NCI-H1930 (cell line): ENCODE measurements at places on chromosomes 1 and 21.

DNA sequence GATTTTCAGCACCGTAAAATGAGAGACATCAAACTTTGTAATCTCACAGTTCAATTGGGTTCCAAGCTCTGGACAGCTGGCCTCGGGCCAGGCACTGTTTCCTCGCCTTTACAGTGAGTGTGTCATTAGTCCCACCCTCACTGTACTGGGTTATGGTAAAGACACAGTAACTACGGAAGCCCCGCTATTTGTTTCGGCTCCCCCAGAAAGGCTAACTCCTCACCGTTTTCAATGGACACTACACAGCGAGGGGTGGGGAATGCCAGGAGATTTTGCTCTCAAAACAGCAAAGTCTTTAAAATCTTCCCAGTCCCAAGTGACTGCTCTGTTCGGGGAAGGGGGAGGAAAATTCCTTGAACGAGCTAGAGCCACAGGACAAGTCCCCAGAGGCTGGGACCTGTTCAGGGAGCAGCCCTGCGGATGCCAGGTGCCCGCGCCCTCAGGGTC, 757 bp upstream of the SPSB1 start:
- DNase-seq, result no peak

- DNase-seq, result no peak
Measured at GRCh38 chr21:45739218-45740087, 95.9 kb downstream of the PCBP3 start.

GRCh38 chr21:28196981-28197380, 795.7 kb downstream of the LTN1 start:
- DNase-seq, result no peak

DNA sequence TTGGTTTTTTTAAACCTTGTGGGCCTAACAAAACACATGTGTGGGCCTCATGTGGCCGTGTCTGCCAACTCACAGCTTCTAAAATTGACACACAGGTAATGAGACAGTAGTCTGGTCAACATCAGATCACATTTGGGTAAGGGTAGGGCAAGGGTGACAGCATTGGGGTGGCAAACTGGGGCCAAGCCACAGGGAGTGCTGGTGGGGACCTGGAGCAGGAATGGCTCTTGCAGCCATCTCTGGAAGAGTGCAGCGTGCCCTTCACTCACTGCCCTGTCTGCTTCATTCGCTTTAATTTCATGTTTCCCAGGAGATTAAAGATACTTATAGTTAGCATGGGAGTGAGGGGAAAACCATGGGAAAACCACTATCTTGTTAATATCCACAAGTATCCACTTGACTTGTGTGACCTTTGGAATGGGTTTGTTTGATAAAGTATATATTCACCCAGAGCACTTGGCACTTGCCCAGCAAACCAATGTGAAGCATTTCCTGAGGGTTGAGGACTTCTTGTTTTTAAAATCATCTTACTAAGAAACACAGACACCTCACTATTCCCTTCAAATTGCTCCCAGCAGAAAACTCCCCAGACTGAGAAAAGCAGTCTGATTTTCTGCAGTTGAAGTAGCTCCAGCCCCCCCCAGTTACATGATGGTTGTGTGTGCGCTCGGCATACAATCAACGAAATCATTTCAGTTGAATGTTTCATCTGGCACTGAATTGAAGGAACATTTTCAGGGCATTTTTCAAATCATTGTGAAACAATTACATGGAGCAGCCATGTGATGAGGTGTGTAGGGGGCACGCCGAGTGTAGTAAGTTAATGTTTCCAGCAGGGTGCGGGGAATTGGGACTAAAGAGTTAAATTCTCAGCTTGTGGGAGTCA, 175.7 kb downstream of the VPS13D start:
- DNase-seq, result no peak

- no peak for DNase-seq
Measured at GRCh38 chr1:116836099-116836498, 73.6 kb upstream of the PTGFRN start.

DNA sequence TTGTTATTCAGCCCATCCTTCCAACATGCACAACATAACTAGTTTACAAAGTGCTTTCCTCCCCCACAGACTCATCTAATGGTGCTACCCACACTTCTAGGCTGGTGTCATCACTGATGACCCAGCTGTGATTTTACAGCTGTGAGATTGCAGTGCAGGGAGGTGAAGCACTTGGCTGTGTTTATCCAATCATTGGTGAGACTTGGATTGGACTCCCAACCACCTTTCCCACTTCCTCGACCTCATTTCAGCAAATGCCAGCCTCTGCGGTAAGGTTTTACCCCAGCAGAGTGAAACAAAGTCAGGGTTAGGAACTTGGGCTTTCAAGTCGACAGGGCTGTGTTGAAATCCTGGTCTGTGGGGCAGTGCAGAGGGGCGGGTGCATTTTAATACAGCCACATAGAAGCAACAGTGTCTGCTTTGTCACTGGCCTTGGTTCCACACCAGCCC, 22.1 kb downstream of the ECHDC2 start:
- no peak for DNase-seq

- DNase-seq, result no peak
Measured at GRCh38 chr1:53465023-53465957, 6.1 kb downstream of the DMRTB1 start.

- no peak for DNase-seq
Measured at GRCh38 chr1:65079941-65080340, 68.1 kb upstream of the AK4 start.

DNA sequence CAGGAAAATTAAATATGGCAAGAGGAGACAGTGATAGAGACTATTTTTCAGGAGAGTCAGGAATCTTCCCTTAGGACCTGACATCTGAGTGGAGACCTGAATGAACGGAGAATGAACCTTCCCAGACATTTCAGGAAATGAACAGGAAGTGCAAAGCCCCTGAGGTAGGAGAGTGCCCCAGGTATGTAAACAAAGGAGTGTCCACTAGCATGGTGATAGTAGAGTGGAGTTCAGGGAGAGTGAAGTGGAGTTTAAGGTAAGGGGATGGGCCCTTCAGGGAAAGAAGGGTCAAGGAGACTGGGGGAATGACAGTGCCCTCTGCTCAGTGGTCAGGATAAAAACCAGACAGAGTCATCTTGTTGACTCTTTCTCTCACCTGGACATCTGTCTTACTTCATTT, 19.3 kb downstream of the MYBPH start:
- no peak for DNase-seq

DNA sequence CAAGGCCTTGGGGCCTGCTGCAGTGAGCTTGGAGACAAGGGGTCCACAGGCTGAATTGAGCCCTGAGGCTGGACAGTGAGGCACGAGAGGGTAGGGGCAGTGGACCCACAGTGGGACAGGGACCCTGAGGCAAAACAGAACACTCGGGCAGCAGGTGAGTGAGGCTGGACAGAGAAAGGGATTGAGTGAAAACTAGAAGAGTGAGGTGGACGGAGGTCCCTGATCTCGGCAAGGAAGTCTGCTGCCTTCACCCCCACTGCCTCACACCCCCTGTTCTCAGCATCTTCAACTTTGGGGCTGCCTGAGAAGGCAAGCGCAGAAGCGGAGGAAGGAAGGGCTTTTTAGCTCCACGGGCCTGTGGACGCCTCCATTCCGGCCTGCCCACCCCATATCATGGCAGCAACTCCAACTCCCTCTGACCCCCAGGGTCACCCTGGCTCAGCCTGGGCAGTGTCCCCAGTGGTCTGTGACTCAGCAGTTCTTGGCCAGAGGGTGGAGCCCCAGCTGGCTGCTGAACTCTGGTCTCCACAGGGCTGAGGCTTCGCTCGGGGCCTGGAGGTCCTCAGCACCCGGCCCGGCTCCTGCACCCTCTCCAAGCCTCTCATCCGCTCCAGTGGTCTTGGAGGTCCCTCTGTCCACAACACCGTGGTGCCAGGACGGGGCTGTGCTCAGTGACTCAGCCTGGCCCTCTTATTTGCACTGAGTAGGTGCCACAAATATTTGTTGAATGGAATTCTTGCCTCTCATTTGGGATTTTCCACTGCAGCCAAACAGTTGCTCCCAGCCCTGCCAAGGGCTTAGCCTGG, 60.0 kb upstream of the EPS8L3 start:
- DNase-seq, result no peak

GRCh38 chr1:224996266-224996665, 66.8 kb downstream of the DNAH14 start:
- DNase-seq, result no peak

DNA sequence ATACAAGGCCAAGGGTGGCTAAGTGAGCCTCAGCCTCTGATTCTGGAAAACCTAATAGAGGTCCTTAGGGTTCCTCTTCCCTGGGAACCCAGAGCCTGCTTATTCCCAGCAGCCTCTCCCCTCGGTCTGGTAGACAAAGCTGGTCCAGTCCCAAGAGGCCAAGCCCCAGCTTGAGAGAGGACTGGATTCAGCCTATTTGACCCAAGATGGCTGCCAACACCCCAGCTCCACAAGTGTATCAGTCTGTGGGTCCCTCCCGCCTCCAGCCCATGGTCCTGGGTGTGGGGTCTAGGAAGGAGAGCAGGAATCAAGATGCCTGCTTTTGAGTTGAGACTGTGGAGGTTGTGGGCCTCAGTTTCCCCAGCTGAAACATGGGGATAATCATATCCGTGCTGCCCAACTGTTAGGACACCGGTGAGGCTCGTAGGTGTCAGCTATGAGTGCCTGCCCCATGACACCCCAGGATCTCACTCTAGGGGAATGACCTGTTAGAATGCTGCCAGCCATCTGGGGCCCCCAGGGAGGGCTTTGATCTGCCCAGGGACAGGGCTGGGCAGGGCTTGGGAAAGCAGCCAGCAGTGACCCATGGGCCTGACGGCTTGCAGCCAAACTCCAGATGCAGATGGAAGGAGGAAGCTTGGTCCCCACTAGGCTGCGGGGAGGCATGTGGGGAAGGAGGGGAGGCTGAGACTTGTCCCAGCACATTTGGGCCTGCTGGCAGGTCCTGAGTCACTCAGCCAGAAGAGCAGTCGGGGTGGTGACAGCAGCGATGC, 45.4 kb downstream of the NUAK2 start:
- no peak for DNase-seq

- no peak for DNase-seq
Measured at GRCh38 chr1:6329851-6330250, 63.7 kb downstream of the ACOT7 start.

DNA sequence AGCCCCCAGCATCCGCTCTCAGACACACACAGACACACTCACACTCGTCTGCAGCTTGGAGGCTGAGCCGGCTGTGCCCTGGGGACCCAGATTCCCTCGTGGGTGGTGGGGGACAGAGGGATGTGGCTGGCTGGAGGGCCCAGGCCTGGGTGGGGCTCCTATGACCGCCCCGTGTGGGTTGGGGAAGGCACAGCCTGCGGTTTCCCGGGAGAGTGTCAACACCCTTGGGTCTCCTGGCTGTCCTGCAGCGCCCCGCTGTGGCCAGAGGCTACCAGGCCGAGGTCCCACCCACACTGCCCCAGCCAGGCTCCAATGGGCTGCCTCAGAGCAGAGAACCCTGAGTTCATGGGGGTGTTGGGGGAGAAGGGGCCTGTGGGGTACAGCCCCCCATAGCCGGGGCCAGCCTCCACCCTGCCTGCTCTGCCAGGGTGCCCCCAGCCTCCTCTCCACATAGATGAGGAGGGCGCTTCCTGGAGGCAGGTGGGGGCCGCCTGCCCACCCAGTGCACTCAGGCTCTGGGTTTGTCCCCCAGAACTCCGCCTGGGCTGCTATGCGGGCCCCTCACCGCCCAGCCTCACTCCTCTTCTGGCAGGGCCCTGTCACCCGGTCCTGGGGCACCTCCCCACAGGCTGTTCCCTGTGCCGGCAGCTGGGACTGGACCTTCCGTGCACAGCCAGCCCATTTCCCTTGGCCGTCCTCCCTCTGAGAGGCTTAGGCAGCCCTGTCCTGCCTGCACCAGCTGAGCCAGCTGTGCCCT, at the start of gene TTC34:
Gene TTC34 (minus strand): TSS at position 159 of the 757 bp plus-strand sequence. CDS start 866 bp downstream, outside the sequence.
- DNase-seq, result peak; percentile 11

- DNase-seq, result no peak
Measured at GRCh38 chr1:226410958-226411357, 3.1 kb upstream of the PARP1 start.

DNA sequence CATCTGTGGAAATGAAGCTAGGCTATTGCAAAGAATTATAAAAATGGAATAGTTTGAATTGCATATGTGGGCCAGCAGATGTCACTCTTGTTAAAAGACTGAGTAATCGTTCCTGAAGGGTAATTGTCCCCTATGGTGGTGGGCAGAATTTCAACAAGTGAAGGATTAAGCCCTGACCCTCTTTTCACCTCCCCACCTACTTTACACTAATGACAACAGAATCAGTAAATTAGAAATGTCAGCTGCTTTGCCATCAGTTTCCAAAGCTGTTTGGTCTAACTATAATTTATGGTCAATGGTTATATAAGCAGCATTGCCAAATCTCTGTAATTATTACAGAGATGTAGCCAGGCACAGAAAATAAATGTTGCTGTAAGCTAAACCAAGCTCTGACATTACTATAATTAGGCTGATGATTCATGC, 898.6 kb downstream of the AMY1C start:
- DNase-seq, result no peak

DNA sequence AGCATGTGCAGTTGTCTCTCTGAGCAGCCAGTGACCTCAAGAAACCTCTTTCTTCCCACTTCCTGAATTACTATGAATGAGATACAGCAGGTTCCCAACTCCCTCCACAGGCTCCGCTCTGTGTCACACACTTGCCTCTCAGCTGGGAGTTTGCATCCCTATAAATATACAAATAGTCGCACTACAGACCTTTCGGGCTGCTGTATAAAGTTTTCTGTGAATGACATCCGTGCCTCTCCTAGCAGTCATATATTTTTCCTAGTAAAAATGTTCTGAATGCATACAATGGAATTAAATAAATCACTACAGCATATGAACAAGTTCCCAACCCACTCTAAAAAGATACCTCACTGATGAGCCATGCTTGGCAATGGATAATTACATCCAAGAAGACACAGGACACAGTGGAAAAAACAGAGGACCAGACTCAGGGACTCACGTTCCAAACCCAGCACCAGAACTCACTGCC, 66.8 kb downstream of the CAPZB start:
- no peak for DNase-seq

GRCh38 chr1:97488530-97488929, 432.3 kb downstream of the DPYD start:
- DNase-seq, result no peak

- DNase-seq, result no peak
Measured at GRCh38 chr1:161241682-161242081, 3.7 kb upstream of the NR1I3 start.

DNA sequence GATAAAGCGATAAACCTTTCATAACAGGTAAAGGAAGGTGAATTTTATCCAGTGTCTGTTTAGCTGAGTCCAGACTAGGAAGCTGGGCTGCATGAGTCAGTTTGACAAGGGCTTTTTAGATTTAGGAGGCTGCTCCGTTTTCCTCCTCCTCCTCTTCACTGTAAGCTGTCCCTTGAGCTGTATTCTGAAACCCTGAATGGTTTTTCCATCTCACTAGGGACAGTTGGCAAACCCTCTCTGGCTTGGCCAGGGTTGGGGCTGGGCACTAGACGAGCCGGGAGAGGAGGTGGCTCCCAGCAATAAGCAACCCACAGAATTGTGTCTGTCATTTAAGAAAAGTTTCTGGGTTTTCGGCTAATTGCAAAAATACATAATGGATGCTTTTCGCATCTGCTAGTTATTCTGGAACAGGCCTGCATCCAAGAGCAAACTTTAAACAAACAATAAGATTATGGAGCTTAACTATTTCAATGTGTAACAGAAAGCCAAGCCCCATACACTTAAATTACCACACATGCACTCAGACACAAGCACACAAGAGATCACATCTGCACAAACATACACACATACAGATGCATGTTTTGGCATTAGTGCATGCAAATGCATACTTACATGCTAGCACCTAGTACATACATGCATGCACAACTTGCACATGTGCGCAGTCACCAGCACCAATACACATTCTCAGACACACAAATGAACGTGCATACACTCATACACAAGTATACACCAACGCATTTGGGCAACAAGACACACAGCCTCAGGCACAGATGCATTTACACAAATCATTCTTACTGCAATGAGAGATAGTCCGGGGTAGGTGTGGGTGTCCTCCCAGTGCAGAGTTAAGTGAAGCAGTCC, 27.8 kb upstream of the FOXE3 start:
- DNase-seq, result no peak

- DNase-seq, result no peak
Measured at GRCh38 chr1:9207715-9208114, 26.9 kb upstream of the H6PD start.
